ENCODE measurements at places on chromosomes 4 and X.
A peak's percentile ranks its signal among the peaks of the same experiment; 100 is the strongest.

DNA sequence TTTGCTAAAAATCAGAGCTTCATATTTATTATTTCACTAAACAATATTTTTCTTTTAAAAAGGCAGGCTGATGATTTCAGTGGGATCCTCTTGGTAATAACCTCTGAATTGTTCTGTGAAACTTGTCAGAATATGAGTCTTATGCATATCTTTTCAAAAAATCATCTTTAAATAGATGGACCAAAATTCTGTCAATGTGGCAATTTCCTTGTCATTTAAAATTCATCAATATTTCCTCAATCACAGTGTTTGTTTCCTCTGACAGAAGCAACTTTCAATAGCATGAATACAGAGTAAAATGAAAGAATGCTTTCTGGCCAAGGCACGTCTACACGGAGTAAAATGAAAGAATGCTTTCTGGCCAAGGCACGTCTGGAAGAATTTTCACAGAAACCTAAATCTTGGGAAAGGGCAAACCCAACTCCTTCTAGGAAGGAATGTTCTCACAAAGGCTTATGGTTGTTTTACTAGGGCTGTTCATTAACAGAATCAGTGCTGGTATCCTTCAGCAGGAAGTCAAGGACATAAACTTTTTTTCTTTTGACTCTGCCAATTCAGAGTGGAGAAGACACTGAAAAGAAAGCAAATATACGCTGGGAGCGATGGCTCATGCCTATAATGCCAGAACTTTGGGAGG is 99.0 kb upstream of the GPR34 start:
- no peak overlapping the region for H3K4me3 ChIP-seq
- no peak overlapping the region for H3K27ac ChIP-seq
- peaks cover 4% of the 10 kb centered on the region for H3K36me3 ChIP-seq

DNA sequence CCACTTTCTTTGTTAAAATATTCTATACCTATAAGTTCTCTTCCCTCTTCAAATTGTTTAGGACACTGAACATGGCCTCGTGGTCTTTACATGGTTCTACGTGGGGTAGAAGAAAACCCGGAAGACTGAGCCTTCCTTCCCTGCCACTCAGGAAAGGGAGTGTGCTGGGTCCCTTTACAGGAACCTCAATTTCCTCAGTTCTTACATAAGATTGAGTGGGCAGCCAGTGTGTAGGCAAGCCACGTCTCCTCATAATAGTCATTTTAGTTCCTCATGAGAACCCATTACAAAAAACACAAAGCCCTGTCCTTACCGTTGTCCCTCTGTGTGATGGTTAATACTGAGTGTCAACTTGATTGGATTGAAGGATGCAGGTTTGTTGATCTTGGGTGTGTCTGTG is 28.7 kb upstream of the SMIM10L2A start:
- H3K36me3 ChIP-seq, result no peaks in the 10 kb centered on the region
- no peaks in the 10 kb centered on the region for H3K27me3 ChIP-seq
- peaks cover 15% of the 10 kb centered on the region for H3K4me1 ChIP-seq
- H3K27ac ChIP-seq, result no peak overlapping the region
- no peak overlapping the region for H3K4me3 ChIP-seq

DNA sequence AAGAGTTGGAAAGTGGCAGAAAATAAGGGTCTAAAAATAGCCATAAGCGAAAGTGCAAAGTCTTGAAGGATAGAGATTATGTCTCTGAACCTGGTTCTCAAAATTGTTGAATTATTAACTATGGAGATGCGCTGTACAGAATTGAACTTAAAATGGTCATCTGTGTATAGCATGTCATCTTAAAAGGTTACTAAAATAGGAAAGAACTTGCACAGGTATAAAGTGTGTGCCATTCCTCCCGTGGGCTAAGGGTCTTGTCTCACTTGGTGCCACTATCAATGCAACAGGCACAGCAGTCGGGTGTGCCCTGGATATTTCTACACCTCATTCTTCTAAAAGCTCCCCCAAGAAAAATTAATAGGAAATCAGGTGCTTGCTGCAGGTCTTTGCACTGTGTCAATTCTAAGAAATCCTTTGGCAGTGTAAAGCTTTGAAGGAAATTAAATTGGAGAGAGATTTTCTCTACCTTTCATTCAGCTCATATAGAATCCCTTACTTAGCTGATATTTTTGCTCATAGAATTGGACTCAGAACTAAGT is 2.4 kb downstream of the SORBS2 start:
- DNase-seq, result no peak
- no peak overlapping the region for H3K27ac ChIP-seq
- H3K27me3 ChIP-seq, result no peaks in the 10 kb centered on the region
- H3K4me1 ChIP-seq, result peaks cover 10% of the 10 kb centered on the region
- no peaks in the 10 kb centered on the region for H3K36me3 ChIP-seq

GRCh38 chrX:110987292-110987691 is 108.7 kb upstream of the PAK3 start:
- DNase-seq, result peak; percentile 17
- H3K36me3 ChIP-seq, result no peaks in the 10 kb centered on the region
- H3K4me1 ChIP-seq, result no peaks in the 10 kb centered on the region
- no peaks in the 10 kb centered on the region for H3K27me3 ChIP-seq

DNA sequence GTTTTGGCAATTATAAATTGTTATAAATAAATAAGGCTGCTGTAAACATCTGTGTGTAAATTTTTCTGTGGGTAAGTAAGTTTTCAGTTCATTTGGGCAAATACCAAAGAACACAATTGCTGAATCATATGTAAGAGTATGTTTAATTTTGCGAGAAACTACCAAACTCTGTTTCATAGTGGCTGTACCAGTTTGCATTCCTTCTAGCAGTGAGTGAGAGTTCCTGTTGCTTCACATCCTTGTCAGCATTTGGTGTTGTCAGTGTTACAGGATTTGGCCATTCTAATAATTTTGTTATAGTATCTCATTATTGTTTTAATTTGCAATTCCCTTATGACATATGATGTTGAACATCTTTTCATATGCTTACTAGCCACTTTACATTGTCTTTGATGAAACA is 48.4 kb downstream of the ARFIP1 start:
- no peak overlapping the region for H3K27ac ChIP-seq
- no peaks in the 10 kb centered on the region for H3K4me1 ChIP-seq
- peaks cover 25% of the 10 kb centered on the region for H3K36me3 ChIP-seq
- H3K4me3 ChIP-seq, result no peak overlapping the region
- DNase-seq, result no peak
- peaks cover 2% of the 10 kb centered on the region for H3K27me3 ChIP-seq

GRCh38 chr4:147749811-147750321 is 18.0 kb downstream of the ARHGAP10 start:
- no peaks in the 10 kb centered on the region for H3K36me3 ChIP-seq
- H3K27ac ChIP-seq, result no peak overlapping the region
- peaks cover 2% of the 10 kb centered on the region for H3K27me3 ChIP-seq
- no peak overlapping the region for H3K4me3 ChIP-seq

- no peak overlapping the region for H3K4me3 ChIP-seq
- H3K36me3 ChIP-seq, result no peaks in the 10 kb centered on the region
- DNase-seq, result no peak
These were observed 242.1 kb upstream of the ZCCHC13 start for GRCh38 chrX:74061879-74062278.

DNA sequence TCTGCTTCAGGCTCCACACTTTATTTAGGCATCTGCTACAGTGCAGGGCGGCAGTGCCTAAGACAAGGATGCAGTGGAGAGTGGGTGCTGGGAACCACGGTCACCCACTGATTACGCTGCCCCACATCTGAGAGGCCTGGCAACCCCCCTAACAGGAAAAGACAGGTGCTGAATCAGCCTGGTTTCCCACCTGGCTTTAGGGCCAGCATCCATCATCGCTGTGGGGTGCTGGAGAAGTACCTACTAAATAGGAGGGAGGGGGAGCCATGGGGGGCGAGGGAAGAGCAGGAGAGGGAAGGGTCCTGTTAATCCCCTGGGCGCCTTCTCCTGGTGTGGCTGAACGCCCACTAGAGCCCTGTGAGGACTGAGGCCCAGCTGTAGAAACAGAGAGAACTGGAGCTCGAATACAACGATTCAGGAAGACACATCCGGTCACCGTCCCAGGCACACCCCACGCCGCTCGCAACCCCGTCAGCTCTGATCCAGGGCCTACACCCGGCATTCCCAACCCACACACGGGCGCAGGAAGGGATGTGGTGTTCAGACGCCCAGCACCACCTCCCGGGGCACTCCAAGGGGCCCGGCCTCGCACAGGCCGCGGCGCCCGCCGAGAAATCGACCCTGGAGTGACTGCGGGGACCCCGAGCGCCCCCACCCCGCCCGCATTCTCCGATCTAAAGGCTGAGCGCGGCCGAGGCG is 554 bp downstream of the DCTD start:
- H3K27ac ChIP-seq, result peak overlapping the region; percentile 92
- H3K36me3 ChIP-seq, result peaks cover 17% of the 10 kb centered on the region
- peaks cover 16% of the 10 kb centered on the region for H3K4me1 ChIP-seq
- peaks cover 8% of the 10 kb centered on the region for H3K27me3 ChIP-seq
- H3K4me3 ChIP-seq, result peak overlapping the region; percentile 85
- DNase-seq, result peak; percentile 53

DNA sequence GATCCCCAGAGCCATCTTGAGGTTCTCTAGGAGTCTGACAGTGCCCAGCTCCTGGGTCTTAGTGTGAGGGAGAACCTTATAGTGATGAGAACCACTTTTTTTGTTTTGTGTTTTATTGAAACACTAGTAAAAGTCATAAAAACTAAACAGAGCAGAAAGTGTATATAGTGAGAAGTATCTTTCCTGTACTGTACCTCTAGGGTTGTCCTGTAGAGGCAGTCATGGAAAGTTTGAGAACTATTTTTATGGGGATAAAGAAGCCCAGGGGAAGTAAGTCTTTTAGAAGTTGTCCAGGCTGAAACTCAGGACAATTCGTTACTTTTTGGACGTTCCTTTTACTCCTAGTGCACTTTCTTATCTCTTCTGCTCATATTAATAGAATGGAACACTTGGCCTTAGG is 40.9 kb downstream of the ADH5 start:
- no peaks in the 10 kb centered on the region for H3K27me3 ChIP-seq
- DNase-seq, result no peak
- no peak overlapping the region for H3K27ac ChIP-seq
- H3K4me1 ChIP-seq, result peaks cover 5% of the 10 kb centered on the region

GRCh38 chrX:45697591-45697990 is 496.9 kb upstream of the DIPK2B start:
- H3K4me1 ChIP-seq, result peaks cover 7% of the 10 kb centered on the region
- no peaks in the 10 kb centered on the region for H3K27me3 ChIP-seq
- H3K27ac ChIP-seq, result no peak overlapping the region

DNA sequence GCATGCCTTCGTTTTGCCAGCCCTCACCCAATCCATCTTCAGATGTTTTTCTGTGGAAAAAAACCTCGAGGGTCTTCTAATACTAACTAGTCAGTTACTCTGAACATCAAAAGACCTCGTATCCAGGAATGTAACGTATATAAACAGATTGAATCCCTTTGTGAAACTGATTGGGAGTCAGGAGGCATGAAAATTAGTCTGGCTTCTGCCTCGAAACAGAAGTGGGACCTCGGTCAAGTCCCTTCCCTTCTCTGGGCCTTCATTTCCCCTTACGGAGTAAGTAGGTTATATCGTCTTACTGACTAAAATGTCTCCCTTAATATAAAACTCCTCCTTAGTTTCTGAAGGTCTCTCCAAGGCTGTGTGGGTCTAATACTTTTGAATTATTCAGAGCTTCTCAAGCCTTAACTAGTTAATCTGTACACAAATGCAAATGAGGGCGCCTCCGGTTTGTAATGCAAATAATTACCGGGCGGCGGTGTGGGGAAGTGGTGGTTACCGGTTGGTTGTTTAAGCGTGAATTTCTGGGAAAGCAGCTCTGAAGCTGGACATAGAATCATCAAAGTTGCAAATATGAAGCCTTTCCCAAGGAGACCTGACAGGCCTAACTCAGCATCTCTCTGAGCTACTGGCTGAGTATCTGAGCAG is 11.4 kb upstream of the NKRF start:
- no peak overlapping the region for H3K4me3 ChIP-seq
- H3K36me3 ChIP-seq, result peaks cover 3% of the 10 kb centered on the region
- no peak for DNase-seq
- H3K4me1 ChIP-seq, result peaks cover 3% of the 10 kb centered on the region
- no peak overlapping the region for H3K27ac ChIP-seq

GRCh38 chr4:182338063-182338462 is 94.9 kb downstream of the TENM3 start:
- H3K27ac ChIP-seq, result no peak overlapping the region
- DNase-seq, result no peak
- no peaks in the 10 kb centered on the region for H3K4me1 ChIP-seq
- no peaks in the 10 kb centered on the region for H3K27me3 ChIP-seq

- no peak for DNase-seq
- peaks cover 2% of the 10 kb centered on the region for H3K27me3 ChIP-seq
- H3K36me3 ChIP-seq, result no peaks in the 10 kb centered on the region
- H3K4me3 ChIP-seq, result no peak overlapping the region
- H3K27ac ChIP-seq, result no peak overlapping the region
- peaks cover 46% of the 10 kb centered on the region for H3K4me1 ChIP-seq
These were observed 36.9 kb upstream of the RASGEF1B start for GRCh38 chr4:81508411-81509185.

- no peaks in the 10 kb centered on the region for H3K27me3 ChIP-seq
- H3K27ac ChIP-seq, result no peak overlapping the region
- no peaks in the 10 kb centered on the region for H3K36me3 ChIP-seq
- no peak overlapping the region for H3K4me3 ChIP-seq
- peaks cover 5% of the 10 kb centered on the region for H3K4me1 ChIP-seq
These were observed 28.2 kb upstream of the MID1 start for GRCh38 chrX:10648614-10649013.

GRCh38 chrX:119419146-119419545 is 20.0 kb downstream of the SLC25A43 start:
- no peaks in the 10 kb centered on the region for H3K4me1 ChIP-seq
- H3K27ac ChIP-seq, result no peak overlapping the region
- no peak overlapping the region for H3K4me3 ChIP-seq
- H3K36me3 ChIP-seq, result peaks cover 7% of the 10 kb centered on the region

- no peak overlapping the region for H3K4me3 ChIP-seq
- peak; percentile 6 for DNase-seq
- no peaks in the 10 kb centered on the region for H3K36me3 ChIP-seq
These were observed 158.3 kb downstream of the SPCS3 start for GRCh38 chr4:176478076-176478475.

DNA sequence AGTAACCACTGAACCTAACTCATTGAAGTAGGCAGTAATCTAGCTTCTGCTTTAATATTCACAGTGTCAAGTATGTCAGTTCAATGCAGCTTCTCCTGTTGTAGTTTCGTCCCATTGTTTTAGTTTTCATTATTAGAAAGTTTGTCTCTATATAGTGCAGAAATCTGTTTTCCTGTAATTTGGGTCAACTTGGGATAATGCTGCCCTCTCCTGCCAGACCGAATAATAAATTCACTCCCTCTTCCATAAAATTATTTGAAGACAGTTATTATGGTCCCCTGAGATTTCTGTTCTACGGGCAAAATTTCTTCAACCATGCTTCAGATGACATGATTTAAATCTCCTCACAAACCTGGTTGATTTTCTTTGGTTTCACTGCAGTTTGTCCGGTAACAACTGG is 4.6 kb upstream of the LUZP4 start:
- no peaks in the 10 kb centered on the region for H3K4me1 ChIP-seq
- DNase-seq, result no peak
- no peaks in the 10 kb centered on the region for H3K27me3 ChIP-seq
- no peak overlapping the region for H3K4me3 ChIP-seq
- H3K36me3 ChIP-seq, result no peaks in the 10 kb centered on the region
- no peak overlapping the region for H3K27ac ChIP-seq

DNA sequence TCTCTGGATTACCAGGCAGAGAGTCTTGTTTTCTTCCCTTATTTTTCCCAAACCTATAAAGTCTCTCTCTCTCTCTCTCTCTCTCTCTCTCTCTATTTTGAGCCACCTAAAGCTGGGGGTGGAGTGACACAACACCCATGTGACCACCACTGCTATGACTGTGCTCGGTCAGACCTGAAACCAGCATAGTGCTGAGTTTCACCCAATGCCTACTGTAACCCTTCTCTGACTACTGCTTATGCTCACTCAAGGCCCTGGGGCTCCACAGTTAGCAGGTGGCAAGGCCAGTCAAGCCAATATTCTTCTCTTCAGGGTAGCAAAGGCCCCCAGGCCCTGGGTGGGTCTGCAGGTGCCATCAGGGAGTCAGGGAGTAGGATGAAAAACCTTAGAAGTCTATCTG is 114.7 kb upstream of the ARMCX2 start:
- H3K27me3 ChIP-seq, result no peaks in the 10 kb centered on the region
- no peak overlapping the region for H3K27ac ChIP-seq
- no peak overlapping the region for H3K4me3 ChIP-seq

Data from endothelial cell (in vitro differentiated cells).